ENCODE measurements at places on chromosomes 5 and 9.
A peak's percentile ranks its signal among the peaks of the same experiment; 100 is the strongest.

DNA sequence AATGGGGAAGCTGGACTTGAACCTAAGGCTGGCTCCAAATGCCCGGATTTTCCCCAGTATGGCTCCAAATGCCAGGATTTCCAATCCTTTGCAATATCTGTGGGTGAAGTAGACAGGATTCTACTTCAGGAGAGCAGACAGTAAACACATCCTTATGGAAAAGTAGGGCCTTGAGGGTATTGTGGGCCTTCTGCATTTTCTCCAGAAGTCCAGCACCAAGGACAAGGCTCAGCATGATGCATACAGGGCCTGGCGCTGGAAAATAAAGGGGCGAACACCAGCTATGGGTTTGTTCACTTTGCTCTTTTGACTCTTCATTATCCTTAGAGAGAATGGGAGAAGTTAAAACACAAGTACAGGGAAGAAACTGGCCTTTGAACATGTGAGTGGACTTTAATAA lies 347.5 kb downstream of the SEMA5A start:
- no peak for DNase-seq

- no peak for DNase-seq
Observed at GRCh38 chr5:6504677-6505415, 56.2 kb downstream of the UBE2QL1 start.

DNA sequence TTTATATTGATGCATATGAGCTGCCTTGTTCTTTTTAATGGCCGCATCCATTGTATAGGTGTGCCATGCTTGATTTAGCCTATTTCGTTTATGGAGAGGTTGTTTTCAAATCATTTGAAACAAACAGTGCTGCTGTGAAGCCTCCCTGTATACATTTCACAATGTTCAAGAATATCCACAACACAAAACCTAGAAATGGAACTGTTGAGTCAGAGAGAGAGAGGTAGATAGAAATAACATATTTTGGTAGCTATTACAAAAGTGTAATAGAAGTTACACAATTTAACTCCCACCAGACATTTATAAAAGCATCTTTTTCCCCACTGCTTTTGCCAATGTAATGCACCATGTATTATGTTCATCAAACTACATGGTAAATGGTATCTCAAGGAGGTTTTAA lies 82.0 kb downstream of the FRMD3 start:
- DNase-seq = no peak

GRCh38 chr5:58358501-58359178 lies 101.2 kb downstream of the PLK2 start:
- no peak for DNase-seq

DNA sequence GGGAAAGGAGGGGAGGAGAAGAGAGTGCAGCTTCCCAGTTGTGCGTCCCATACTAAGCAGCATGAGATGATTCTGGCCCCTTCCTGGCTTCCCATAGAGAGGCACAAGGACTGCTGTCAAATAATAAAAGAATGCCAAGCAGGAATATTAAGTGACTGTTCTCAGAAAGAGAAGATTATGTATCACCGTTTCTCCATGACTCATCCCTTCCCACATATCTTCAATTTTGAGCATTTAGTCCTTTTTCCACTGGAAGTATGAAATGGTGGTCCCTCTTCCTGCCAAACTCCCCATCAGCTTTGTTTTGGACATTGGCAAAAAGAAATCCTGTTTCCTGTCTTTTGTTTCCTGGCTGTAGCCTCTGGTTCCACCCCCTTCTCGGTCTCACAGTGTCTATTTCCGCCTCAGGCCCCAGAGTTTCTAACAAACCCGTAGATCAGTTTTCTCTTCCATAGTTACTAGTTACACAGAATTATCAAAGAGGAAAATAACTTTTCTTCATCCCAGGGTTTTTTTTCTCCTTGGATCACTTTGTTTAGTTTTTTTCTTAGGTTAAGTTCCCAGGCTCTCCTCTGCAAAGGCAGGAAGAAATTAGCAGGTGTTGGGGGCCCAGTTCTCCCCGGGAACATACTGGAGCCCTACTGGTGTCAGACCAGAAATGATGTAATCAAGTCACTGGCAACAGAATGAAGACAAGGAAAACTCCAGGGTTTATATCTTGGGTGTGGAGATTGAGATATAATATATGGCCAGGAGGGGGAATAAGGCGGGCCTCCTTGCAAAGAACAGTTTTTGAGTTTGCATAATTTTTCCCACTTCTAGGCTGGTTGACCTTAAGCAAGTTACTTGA lies 26.4 kb upstream of the ARHGAP26 start:
- no peak for DNase-seq

DNA sequence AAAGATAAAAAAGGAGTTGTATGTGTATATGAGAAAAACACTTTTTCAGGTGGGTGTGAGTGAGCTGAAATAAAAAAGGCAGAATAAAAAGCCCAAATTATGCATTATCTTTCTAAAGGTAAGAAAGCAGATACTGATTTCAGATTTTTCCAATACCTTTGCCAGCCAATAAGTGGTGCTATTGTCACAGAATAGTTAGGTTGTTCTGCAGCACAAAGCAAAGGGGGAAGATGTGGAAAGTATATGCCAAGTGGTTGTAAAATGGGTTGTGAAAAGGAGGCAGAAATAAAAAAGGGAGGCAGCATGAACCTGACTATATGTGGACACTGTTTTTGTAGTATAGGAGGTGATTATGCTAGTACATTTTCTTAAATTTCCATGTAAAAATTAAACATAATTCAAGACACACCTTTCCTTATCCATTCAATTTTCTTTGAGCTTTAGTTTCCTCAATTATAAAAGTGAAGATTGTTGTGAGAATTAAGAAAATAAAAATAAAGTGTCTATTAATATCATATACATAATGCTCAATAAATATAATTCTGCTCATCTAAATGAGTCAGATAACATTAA lies 106.7 kb downstream of the SMIM15 start:
- no peak for DNase-seq

DNA sequence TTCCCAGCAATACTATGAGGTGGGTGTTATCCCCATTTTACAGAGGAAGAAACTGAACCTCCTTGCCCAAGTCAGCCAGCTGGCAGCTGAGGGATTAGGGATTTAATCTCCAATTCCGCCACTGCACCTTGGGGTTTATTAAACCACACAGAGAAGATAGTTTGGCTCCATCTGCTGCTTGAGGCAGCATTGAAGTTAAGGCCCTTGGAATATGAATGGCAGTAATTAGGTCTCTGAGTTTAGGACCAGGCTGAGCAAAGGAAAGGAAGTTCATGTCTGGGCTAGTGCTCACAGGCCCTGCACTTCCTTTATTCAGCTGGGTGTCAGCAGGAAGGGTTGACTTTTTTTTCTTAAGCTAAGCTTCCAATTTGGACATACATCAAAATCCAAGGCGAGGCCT lies 86.9 kb upstream of the GDNF start:
- DNase-seq = no peak

DNA sequence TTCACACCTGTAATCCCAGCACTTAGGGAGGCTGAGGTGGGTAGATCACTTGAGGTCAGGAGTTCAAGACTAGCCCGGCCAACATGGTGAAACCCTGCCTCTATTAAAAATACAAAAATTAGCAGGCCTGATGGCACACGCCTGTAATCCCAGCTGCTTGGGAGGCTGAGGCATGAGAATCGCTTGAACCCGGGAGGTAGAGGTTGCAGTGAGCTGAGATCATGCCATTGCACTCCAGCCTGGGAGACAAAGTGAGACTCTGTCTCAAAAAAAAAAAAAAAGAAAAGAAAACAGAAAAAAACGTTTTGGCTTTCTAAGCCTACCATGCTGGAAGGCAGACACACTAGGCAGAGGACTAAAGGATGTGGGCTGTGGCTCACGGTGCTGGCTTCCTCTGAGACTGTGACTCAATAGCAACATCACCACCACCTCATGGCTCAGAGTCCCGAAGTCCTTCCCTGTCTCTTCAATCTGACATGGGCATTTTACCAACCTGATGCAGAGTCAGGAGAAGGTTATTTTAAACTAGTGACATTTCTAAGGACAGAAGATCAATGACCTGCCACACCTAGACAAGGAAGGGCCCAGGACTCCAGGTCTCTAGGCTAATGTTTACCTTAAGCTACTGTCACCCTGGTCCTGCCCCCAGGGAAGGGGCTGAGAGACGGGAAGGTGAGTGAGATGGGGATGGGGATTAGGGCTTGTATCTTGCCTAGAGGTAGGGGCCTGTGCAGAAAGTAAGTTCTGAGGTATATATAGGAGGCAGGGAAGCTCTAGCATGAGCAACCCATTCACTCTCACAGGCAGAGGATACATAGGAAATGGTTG lies 3.7 kb downstream of the ECSCR start:
- peak; percentile 84 for DNase-seq

GRCh38 chr5:39015743-39016586 lies 58.2 kb downstream of the RICTOR start:
- no peak for DNase-seq

DNA sequence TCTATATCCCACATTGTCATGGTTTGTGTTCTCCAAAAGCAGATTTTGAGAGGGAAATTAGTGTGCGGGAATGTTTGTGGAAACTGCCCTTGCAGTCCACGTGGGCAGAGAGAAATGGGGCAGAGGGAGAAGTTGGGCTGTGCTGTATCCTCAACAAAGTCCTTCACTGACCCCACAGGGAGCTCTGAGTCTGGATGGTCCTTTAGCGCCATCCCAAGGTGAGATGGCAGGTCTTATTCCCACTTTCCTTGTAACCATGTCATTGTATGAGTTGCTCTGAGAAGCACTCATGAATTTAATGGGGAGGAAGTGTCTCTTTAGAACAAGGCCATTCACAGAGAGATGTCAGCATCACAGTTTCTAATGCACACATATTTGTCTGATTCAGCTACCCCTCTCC lies 127.1 kb downstream of the ANKRD18B start:
- DNase-seq = no peak

- no peak for DNase-seq
Observed at GRCh38 chr9:35891646-35892045, 14.4 kb upstream of the HRCT1 start.

DNA sequence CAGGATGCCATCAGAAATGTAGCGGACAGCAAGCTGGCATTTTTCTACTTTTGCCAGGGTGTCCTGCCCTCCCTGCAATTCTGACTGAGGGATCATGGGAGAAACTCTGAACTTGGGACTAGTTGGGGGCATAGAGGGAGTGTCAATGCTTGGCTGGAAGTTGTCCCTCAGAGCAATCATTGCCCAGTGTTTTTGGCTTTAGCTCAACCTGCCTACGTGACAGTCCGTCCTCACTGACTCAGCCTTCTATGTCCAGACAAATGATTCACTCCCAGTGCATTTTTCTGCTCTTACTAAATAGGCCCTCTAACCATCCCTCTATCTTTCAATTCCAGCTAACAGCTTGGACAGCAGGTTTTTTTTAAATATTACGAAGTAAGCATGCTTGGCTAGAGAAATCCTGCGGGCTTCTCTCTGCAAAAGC lies 627.4 kb downstream of the TLR4 start:
- no peak for DNase-seq

DNA sequence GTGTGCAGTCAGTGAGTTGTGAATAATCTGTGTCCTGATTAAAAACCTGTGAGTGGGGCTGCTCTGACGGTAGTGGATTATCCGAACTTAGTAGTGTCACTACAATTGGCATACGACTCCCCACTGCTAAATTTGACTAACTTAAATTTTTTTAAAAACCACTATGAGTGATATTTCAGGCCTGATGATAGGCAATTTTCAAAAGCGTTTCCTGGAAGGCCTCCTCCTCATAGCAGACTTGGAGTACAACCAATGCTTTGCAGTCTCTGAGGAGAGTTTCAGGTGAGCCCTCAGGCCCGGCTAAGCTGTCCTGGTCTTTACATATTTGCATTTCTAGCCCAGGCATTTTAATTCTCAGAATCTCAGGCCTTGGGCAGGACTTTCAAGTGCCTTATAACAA lies 10.8 kb downstream of the BTNL8 start:
- DNase-seq = no peak

DNA sequence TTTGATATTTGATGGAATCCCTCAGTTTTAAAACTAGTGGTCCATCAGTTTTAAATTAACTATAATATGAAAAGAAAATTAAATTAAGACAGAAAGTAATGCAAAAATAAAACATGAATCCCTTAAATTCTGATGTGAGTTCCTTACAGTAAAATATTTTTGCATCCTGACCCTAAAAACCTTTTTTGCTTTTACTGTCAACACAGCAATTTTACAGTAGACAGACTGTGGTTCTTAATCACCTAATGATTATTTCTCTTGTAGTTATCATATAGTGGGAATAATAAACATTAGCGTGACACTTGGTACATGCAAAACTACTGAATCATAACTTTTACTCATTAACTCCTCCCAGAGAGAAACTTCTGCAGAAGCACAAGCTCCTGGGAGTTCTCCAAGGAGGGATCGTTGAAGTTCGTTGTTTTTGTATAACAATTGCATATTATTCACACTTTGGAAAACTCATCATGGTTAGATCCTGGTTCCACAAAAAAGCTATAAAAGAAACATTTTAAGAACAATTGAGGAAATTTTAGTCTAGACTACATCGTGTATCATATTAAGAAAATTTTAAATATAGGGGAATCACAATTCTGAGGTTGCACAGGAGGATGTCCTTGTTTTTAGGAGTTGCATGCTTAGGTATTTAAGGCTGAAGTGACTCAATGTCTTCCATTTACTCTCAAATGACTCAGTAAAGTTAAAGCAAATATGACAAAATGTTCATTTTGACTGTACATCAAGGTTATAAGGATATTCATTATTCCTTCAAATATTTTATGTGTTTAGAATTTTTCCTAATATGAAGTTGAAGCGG lies 88.2 kb upstream of the NIPAL4 start:
- DNase-seq = no peak

GRCh38 chr9:12272471-12273120 lies 420.6 kb upstream of the TYRP1 start:
- DNase-seq = no peak
